Activated naive CD4-positive, alpha-beta T cell treated with anti-CD3 and anti-CD28 coated beads for 36 hours (primary cell): ENCODE measurements at places on chromosomes 6 and 20. TPM values are rescaled to one million over a fixed set of nuclear protein-coding genes. Genes with fewer than 3 reads are reported as not detected.

Gene PKIB
- not detected for total RNA-seq

Gene LY6G6C
- not detected for total RNA-seq

Gene ZNF165
- total RNA-seq: 6.5 TPM

Gene PLA2G7
- total RNA-seq: not detected

Gene RBM39
- total RNA-seq: 297 TPM

Gene ATP9A
- total RNA-seq: 0.12 TPM

Gene MTG2
- 34.3 TPM for total RNA-seq

Gene ERMARD
- 21.1 TPM for total RNA-seq

Gene EZR
- 230 TPM for total RNA-seq

Gene COL9A1
- total RNA-seq: not detected

Gene FAM120B
- total RNA-seq: 15.5 TPM

Gene TNFRSF21
- total RNA-seq: 4.3 TPM

Gene SPATA25
- 0.52 TPM for total RNA-seq

Gene DCDC2
- total RNA-seq: not detected

Gene COX4I2
- not detected for total RNA-seq

Gene CCR6
- 0.31 TPM for total RNA-seq
